Osteocyte (in vitro differentiated cells): ENCODE measurements at places on chromosomes 6 and 20. TPM values are rescaled to one million over a fixed set of nuclear protein-coding genes. Genes with fewer than 3 reads are reported as not detected.

Gene NRSN1
- total RNA-seq: not detected in 2 replicates

Gene LST1
- total RNA-seq: not detected in 2 replicates

Gene NR2E1
- total RNA-seq: not detected in 2 replicates

Gene ADGB
- total RNA-seq: not detected in 2 replicates

Gene GABRR2
- total RNA-seq: 0.68 and 0.97 TPM in 2 replicates

Gene KAT14
- 17.8 and 18.8 TPM in 2 replicates for total RNA-seq

Gene SOD2
- total RNA-seq: 73.1 and 74.5 TPM in 2 replicates

Gene RFX6
- not detected in 2 replicates for total RNA-seq

Gene TENT5A
- 25.8 and 27.0 TPM in 2 replicates for total RNA-seq

Gene CD93
- total RNA-seq: 0.13 and 0.21 TPM in 2 replicates

Gene PDCD2
- 52.9 and 60.7 TPM in 2 replicates for total RNA-seq

Gene ZBTB46
- total RNA-seq: 20.5 and 20.9 TPM in 2 replicates

DNA sequence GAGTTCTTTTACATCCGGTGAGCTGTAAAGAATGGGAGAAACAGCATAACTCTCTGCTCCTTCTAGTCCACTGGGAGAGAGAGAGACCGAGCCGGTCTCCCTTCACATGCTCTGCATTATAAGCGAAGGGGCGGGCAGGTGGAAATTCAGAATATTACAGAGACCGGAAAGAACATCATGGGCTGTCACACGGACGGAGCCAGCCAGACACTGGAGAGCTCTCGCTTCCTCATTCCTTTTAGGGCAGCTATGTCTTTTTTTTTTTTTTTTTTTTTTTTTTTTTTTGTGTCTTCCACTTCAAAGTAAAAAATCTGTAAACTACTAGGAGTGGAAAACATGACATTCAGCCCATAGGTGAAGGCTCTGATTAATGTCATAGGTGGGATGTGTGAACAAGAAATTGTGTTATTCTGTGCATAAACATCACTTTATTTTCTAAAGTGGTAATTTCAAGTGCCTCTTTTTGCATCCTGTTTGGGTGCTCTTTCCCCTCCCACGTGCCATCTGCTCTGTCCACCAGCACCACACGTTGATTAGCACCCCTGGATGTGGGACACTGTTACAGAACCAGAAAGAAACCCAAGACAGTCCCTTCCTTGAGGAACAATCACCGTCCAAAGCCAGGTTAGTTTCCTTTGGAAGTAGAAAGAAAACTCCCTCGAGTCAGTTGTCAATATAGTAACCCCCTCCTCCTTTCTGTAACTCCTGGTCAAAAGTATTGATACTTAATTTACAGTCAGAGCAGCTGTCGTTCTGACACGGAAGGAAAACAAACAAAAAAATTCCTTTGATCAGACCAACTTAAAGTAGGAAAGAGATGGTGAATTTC lies at the start of gene TAGAP:
TAGAP (minus strand) TSS at position 93 of the 829 bp plus-strand sequence. CDS start 845 bp downstream, outside the sequence.
- no peak for DNase-seq

- no peak for DNase-seq
Observed at GRCh38 chr20:16916165-16916564, 168.0 kb downstream of the OTOR start.

DNA sequence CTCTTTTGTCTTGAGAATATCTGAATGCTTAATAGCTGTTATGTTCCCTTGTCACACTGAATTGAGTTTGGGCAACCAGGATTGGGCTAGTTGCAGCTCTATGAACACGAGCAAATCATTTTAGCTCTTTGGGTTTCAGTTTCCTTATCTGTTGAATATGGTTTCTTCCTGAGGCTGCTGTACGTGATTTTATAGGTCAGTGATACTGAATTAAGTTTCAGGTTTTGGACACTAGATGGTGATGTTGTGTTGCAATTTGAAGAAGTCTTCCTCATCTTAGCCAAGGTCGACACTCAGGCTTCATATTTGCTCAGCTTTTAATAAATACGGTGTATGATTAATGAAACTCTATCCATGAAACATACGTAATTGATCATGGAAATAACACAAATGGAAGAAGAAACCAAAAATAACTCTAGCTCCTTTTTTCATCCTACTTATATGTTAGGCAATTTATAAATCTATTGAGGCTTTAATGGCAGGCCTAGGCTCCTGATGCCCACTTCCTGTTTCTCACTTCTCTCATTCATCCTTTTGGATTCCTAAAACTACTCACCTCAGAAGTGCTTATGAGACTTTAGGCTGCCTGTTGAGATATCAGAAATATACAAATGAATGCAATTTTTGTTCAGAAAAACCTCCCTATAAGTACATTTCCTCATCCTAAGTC lies 354.1 kb upstream of the MAP3K7 start:
- no peak for DNase-seq

GRCh38 chr6:41572613-41573012 lies 26.4 kb downstream of the FOXP4 start:
- no peak for DNase-seq

DNA sequence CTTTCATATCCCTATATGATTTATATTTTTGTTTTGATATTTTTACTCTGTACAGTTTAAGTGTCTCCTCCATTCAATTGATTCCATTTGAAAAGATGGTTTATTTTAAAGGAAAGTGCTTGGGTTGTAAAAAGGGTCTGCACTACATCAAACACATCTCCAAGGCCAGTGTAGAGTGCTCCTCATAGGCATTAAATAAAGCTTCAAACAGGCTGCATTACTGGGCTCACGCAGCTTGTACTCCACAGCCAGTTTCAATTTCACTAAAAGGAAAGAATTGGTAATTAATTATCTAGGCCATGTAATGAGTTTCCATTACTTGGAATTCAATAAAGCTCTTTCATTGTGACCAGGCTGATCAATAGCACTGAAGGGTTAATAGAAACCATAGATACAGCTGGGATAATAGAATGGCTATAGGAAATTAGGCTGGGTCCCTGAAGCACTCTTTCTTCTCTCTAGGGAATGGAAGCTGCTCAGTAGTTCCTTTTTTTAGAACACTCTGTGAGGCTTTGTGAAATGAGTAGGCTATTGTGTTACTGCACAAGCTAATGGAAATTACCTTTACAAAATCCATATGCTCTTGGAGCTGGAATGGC lies 442.2 kb downstream of the RNF144B start:
- no peak for DNase-seq

- no peak for DNase-seq
Observed at GRCh38 chr6:134642819-134643218, 307.1 kb downstream of the ALDH8A1 start.

- peak; percentile 53 for DNase-seq
Observed at GRCh38 chr6:1593286-1593957, 16.3 kb upstream of the FOXC1 start.

DNA sequence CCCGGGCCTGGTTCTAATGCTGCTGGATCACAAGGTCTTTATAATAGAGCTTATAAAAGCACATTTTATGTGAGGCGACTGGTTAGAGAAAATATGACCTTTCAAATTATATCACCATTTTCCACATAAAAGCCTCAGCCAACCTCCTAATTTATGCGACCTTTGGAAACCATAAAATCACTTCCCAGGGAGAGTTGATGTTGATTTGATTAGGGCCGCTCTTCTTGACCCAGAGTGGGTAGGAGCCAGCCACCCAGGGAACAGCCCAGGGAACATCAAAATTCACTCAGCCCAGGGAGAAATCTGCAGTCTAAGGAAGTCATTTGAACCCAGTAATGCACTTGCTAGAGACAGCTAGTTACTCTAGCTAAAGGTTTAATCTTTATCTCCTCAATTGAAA lies 79.8 kb upstream of the TENT5A start:
- DNase-seq: no peak

DNA sequence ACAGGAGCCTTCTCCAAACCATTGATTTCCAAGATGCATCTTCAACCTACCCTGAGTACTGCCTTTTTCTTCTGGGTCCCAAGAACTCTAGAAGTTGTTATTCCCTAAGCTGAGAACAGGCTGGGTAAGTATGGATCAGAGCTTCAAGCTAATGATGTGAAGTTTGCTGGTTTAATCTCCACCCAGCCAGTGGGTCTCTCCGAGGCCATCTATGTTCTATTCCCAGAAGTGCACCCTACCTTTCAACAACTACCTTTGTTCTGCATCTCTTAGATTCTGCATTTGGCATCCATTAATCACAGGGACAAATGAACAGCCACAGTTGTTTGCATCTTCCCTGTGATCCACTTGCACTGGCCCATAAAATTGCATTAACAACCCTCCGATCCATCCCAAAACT lies 246.2 kb downstream of the HIVEP2 start:
- DNase-seq: no peak

DNA sequence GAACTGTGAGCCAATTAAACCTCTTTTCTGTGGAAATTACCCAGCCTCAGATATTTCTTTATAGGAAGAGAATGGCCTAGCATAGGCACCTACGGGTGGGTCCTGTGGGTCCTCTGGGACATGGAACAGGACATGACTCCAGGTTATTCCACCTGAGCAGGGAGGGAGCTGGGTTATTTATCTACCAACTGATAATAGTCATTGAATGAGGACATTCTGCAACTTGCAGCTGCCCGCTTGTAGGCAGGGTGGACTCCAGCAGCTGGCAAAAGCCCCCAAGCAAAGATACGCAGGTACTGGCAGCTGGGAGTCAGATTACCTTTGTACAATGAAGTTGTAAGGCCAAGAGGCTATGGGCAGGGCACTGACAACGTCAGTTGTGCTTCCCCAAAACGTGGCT lies 1.4 kb upstream of the BANF2 start:
- DNase-seq: no peak

GRCh38 chr6:78476561-78476960 lies 390.8 kb upstream of the IRAK1BP1 start:
- DNase-seq: no peak

- no peak for DNase-seq
Observed at GRCh38 chr6:20211037-20211940, 980 bp downstream of the MBOAT1 start.

- no peak for DNase-seq
Observed at GRCh38 chr6:111263837-111264236, 176.5 kb downstream of the SLC16A10 start.

DNA sequence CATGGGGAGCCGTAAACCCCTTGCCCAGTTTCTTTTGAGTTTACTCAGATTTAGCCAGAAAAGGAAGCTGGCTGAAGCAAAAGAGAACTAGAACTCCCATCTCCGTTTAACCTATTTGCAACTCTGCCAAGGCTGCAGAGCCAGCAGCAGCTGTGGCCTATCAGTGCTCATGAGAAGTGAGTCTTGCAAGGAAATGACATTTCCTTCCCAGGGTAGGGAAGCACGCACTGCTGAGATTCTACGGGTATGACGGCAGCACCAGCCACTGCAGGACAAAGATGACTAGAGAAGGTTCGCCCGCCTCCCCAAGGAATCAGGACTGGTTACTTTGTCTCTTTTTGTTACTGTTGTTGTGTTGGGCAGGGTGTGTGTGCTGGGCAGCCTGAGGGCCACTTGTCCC lies 47.6 kb downstream of the PPP1R3G start:
- DNase-seq: no peak

DNA sequence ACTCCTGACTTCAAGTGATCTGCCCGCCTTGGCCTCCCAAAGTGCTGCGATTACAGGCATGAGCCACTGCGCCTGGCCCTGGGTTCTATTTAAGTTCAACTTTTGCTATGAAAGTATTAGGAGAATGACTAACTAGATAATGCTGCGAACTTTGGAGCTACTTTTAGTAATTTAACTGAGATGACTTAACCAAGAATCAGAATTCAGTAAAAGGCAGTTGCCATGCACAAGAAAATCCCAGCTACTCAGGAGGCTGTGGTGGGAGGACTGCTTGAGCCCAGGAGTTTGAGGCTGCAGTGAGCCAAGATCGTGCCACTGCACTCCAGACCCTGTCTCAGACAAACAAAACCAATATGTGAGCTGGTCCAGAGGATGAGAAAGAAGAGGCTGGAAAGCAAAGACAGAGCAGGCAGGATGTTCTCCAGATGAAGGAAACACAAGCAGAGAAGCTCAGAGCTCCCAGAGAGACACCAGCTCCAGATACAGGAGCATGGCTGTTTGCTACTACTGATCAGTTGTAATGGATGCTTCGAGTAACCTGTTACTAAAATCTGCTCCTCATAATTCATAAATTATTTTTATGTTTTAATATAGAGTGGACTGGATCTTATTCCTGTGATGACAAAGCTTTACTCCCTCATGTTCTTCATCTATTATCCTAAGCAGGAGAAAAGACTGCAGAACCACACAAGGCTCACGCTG lies 23.9 kb downstream of the ZNF217 start:
- DNase-seq: peak; percentile 36

GRCh38 chr6:75546381-75546780 lies 52.8 kb upstream of the FILIP1 start:
- no peak for DNase-seq

GRCh38 chr6:4670824-4671409 lies 105.3 kb upstream of the CDYL start:
- DNase-seq: peak; percentile 17

GRCh38 chr6:157864185-157864761 lies 41.2 kb downstream of the SNX9 start:
- DNase-seq: no peak

GRCh38 chr6:121549736-121550135 lies 114.3 kb downstream of the GJA1 start:
- DNase-seq: no peak

GRCh38 chr6:82260997-82261732 lies 13.6 kb upstream of the IBTK start:
- DNase-seq: no peak

DNA sequence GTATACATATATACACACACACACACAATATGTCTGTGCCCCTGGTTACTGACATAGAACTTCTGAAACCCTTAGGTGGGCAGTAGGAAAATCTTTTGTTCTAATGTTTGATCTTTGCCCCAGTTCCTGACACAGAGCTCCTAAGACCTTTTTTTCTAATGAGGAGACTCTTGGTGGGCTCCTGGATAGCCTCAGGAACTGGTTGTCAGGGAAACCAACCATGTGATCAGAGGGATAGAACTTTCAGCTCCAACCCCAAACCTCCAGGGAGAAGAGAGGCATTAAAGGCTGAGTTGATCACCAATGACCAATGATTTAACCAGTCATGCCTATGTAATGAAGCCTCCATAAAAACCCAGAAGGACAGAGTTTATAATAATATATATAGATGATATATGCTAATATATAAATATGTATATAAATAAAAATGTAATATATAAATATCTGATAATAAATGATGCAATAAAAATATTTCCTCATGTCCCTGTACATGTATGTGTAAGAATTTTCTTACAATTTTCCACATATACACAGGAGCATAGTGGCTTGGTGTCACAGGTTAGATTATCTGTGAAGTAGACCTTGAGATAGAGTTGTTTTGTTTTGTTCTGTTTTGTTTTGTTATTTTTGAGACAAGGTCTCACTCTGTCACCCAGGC lies 93.3 kb downstream of the GPX5 start:
- no peak for DNase-seq

GRCh38 chr6:147192278-147192911 lies 11.8 kb upstream of the STXBP5 start:
- no peak for DNase-seq

DNA sequence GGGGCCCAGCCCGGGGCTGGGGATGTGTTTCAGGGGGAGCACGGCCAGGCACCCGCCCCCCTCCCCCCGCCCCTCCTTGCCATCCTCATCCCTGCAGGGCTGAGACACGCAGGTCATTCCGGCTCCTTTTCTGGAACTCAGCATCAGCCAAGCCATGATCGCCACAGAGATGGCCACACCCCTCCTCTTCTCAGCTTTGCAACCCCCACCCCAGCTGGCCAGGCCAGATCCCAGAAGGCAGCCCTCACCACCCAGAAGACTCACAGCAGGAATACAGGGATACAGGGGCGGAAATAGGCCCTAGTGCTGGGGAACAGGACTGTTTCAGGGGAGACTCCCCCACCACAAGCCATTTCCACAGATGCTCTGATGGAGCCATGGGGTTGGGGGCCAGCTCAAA lies 33.5 kb downstream of the YTHDF1 start:
- DNase-seq: no peak

- no peak for DNase-seq
Observed at GRCh38 chr6:144321839-144322591, 36.9 kb downstream of the UTRN start.

GRCh38 chr20:18180815-18181214 lies 43.2 kb downstream of the KAT14 start:
- DNase-seq: no peak
